Stimulated activated CD4-positive, alpha-beta T cell treated with anti-CD3 and anti-CD28 coated beads, Interleukin-1b, Interleukin-23, amount 100 ng/mL, for 48 hours (primary cell): ENCODE measurements at places on chromosomes 2 and 18.
A peak's percentile ranks its signal among the peaks of the same experiment; 100 is the strongest.

DNA sequence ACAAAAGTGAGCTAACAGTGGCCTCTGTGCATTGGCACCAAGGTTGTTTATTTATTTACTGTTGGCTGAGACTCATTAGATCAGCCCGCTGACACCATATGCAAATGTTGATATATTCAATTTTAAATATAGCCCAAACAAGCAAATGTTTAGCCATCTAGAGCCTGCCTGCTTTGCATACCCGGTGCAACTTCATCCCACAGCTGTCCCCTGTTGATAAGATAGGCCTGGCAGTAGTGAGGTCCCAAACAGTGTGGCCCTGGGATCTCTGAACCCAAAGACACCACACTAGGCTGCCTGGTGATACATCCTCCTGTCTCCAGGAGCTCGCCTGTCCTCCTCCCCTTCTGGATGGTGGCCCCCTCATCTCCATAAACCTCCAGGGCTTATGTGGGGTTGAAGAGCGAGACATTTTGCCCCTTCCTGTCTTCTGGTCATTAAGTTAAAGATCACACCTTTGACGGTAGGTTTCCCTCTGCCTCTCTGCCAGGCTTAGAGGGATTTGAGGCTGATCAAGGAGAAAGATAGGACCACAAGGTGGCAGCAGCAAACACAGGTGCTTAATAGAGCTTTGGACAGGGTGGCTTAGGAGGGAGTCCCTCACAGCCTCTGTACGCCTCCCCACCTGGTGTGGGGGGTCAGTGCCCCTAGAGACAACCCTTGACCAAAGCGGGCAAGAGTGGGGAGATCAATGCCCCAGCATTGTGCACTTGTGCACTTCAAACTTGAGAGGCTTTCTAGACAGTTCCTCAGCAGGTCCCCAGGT, 23.7 kb upstream of the MYO5B start:
- peak; percentile 13 for DNase-seq

DNA sequence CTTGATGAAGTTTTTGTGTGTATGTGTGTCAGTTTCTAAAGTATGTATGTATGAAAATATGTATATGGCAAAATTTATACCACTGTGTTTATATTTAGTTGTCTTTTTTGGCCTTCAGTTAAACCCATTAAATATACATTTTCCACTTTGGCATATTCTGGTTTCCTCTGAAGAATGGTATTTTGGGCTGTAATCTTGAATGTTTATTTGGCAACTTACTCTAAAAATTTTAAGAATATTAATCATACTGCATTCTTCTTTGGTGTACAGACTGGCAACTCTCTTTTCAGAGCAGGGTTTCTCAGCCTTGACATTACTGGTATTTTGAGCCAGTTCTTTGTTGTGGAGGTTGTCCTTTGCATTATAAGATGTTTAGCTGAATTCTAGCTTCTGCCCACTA, 27.9 kb upstream of the CCBE1 start:
- DNase-seq: no peak

DNA sequence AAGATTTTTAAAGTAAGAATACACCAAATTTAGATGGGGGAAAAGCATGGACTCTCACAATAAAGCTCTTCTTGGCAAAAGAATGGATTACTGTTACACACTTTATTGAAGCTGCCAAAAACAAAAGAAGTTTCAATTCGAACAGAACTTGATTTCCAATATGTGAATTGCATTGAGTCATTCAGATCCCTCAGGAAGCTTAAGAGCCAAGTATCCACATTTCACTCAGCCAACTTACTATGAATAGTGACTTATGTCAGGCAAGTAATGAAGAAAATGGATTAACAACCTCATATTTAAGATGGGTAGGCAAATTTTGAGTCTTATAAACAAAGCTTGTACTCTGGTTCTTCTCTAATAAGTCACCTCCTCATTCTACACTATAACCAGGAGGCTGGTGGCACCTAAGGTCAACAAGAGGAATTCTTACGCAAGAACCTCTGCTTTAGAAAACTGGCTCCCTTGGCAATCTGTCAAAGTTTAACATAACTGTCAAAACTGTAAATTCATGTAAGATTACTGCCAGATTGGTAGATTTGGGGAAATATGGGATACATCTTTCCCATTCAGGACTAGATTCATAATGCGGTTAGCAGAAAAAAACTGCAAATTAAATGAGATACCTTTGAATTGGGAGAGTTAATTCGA, 6.0 kb downstream of the HADHA start:
- no peak for DNase-seq

DNA sequence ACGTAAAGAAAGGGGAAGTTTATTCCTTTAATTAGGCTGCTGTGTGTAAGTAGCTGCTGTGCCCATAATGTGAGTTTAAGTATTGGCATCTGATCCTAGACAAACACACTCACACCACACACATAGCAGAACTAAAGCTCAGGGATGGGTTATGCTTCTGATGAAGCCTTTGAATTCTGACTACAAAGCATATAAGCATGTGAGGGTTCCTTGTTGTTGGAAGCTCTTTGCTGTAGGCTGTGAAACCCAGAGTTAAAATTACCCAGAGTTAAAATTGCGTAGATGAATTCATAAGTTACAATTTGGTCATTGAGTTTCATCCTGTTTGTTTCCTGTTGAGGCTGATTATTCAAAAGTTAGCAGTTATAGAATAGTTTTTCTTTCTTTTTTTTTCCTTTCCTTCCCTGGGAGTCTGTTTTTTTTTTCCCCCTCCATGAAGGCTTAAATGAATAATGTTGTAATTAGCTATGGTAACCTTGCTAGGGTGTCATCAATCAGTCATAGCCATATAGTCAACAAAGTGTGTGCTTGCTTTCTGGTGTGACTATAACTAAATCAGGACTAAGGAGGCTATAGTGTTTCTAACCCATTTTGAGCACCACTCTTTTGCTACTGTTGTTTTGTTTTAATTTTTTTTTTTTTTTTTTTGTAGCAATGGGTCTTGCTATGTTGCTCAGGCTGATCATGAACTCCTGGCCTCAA, 426.1 kb downstream of the PARD3B start:
- no peak for DNase-seq

DNA sequence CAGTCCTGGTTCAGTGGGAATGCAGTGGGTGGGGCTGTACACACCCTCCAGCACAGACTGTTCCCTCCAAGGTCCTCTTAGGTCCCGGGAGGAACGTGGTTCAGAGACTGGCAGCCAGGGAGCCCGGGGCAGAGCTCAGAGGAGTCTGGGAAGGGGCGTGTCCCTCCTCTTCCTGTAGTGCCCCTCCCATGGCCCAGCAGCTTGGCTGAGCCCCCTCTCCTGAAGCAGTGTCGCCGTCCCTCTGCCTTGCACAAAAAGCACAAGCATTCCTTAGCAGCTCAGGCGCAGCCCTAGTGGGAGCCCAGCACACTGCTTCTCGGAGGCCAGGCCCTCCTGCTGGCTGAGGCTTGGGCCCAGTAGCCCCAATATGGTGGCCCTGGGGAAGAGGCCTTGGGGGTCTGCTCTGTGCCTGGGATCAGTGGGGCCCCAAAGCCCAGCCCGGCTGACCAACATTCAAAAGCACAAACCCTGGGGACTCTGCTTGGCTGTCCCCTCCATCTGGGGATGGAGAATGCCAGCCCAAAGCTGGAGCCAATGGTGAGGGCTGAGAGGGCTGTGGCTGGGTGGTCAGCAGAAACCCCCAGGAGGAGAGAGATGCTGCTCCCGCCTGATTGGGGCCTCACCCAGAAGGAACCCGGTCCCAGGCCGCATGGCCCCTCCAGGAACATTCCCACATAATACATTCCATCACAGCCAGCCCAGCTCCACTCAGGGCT, 17.5 kb upstream of the FAHD2A start:
- no peak for DNase-seq

GRCh38 chr2:212970132-212970531, 181.3 kb downstream of the IKZF2 start:
- DNase-seq: no peak

- no peak for DNase-seq
These were observed 4.0 kb downstream of the C2orf74 start for GRCh38 chr2:61165946-61166345.

DNA sequence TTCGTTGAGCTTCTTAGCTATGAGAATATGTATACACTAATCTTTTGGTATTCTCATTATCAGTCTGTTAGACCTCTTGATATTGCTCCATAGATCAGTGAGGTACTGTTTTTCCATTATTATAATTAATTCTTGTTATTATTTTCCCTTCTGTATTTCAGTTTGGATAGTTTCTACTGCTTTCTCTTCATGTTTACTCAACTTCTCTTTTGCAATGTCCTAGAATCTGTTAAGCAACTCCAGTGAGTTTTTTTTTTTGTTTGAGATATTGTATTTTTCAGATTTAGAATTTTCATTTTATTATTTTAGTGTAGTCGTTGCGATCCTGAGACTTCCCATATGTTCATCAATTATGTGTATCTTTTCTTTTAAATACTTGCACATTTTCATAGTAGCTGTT, 260.8 kb downstream of the SETBP1 start:
- no peak for DNase-seq

GRCh38 chr18:32777049-32777448, 4.2 kb upstream of the KLHL14 start:
- no peak for DNase-seq

DNA sequence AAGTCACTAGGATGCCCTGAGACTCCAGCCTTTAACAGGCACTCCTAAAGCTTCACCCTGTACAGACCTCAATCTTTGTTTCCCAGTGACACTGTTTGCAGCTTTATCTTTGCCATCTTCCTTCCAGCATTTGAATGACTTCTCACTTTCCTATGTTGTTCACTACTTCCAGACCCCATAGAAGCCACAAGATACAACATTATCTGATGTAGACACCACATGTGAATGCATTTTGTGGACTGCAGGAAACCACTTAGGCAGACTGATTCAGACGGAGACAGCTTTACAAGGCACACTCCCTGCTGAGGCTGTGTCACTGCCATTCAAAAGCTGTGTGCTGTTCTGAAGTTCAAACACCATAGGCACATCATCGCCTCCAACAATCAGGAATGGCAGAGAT, 67.3 kb upstream of the SPATS2L start:
- peak; percentile 3 for DNase-seq

GRCh38 chr18:10487154-10487553, 32.7 kb downstream of the APCDD1 start:
- DNase-seq: no peak

- DNase-seq: no peak
These were observed 203.9 kb upstream of the TANK start for GRCh38 chr2:160956243-160956802.

DNA sequence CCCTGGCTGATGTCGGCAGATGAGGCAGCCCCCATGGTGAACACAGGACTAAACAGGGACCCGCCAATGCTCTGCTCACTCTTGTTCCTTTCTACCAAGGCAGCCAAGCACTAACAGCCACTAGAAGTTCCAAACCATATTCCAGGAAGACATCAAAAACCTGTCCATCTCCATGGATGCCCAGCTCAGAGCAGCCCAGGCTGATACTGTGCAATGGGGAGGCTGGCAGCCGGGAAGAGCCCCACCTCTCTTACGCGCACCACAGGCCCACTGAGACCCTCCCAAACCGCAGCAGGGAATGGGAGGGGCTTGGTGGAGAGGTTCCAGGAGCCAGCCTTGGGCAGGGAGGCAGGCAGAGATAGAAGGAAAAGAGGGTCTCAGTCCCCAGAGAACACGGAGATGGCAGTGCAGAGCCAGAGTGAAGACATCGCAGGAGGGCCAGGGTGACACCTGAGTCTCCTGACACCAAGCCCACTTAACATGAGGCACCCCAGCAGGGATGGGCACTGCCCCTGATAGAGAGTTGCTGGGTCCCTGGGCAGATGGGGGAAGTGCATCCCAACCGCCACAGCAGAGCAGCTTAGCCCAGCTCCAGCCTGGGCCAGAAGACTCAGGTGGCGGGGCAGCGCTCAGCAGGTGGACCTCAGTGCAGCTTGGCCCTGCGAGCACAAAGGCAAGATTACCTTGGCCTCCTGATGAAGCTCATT, 3.4 kb downstream of the HS6ST1 start:
- DNase-seq: no peak

DNA sequence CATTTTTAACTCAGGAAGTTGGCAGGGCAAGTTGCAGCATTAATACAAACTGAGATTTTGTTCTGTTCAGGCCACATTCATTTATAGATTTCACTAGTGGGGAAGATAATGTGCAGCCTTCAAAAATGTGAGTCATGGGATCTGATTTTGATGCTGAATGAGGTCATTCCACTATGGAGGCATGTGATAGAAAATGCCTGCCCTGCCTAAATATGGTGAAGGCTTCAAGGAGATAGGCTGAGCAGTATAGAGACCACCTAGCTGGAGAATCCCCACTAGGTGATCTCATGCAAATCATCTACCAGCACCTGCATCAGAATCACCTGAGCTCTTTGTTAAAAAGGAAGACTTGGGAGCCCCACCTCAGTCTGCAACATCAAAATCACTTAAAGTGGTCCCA, 43.7 kb downstream of the PAX3 start:
- no peak for DNase-seq

GRCh38 chr18:32299484-32299883, 109.6 kb downstream of the MEP1B start:
- no peak for DNase-seq

DNA sequence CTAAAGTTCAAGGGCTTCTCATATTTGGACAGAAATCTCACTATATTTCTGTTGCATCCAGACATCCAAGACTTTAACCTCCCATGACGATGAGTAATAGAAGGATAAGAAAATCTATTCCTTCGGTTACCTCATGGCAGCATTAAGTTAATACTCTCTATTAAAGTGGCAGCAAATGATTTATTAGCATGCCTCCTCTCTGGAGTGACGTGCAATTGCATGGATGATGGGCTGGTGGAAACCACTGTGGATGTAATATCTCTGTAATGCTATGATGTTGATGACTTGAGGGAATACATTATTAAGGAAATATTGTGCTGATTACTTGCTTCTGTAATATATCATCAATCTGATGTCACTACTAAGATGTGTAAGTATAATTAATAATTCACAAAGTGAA, 336.8 kb downstream of the DSEL start:
- DNase-seq: no peak

DNA sequence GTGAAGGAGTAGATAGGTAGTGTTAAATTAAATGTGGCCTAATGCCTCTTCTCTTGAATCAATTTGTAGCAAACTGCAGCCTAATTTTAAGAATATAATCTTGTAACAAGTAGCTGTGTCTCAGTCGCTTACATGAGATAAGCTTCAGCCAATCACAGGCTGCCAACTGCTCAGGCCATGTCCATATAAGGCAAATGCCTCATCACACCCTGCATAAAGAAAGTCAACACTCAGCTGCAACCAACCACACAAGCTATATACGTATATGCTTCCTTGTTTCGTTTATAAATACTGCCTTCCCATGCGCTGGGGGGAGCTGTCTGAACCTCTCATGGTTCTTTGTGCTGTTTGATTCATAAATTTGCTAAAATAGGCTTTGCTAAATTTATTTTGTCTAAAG, 476.3 kb downstream of the TRIB2 start:
- no peak for DNase-seq

GRCh38 chr2:20397811-20398447, 47.3 kb upstream of the PUM2 start:
- DNase-seq: no peak
